Epithelial cell of prostate (primary cell): ENCODE measurements at places on chromosomes 16 and 17.
A peak's percentile ranks its signal among the peaks of the same experiment; 100 is the strongest.

DNA sequence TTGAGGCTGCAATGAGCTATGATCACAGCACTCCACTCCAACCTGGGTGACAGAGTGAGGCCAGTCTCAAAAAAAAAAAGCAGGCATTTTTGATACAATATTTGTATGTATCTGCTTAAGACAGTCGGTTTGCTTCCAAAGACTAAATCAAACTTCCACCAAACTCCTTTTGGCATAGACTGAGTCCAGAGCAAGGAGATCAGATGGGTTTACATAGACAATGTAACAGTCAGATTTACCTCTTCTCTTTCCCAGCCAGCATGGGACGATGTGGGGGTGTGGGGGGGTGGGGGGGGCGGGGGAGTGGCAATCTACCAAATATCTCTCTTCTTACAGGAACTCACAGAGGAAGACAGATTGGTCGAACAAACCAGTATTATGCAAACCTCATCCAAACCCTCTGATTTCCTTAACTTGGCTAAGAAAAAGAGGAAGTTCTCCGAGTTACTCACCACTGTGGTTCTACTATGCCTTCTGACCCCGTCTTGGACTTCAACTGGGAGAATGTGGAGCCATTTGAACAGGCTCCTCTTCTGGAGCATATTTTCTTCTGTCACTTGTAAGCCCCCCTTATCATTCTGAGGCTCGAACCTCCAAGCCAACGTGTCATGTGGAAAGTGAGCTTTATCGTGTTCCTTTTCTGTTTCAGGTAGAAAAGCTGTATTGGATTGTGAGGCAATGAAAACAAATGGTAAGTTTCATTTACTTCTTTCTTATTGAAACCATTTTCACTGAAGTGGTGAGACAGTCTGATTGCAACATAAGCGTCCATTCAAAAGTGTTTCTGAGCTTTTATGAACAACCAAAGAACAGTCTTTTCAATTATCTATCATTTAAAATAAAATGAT, at the start of gene MILR1:
TSS of gene MILR1 (plus strand) at position 451 of the 848 bp plus-strand sequence. CDS start at position 505, 54 bp downstream.
- DNase-seq: no peak

GRCh38 chr17:38400286-38400685, 28.0 kb upstream of the ARHGAP23 start:
- no peak for DNase-seq

GRCh38 chr17:67265436-67266019, 20.5 kb upstream of the HELZ start:
- no peak for DNase-seq

DNA sequence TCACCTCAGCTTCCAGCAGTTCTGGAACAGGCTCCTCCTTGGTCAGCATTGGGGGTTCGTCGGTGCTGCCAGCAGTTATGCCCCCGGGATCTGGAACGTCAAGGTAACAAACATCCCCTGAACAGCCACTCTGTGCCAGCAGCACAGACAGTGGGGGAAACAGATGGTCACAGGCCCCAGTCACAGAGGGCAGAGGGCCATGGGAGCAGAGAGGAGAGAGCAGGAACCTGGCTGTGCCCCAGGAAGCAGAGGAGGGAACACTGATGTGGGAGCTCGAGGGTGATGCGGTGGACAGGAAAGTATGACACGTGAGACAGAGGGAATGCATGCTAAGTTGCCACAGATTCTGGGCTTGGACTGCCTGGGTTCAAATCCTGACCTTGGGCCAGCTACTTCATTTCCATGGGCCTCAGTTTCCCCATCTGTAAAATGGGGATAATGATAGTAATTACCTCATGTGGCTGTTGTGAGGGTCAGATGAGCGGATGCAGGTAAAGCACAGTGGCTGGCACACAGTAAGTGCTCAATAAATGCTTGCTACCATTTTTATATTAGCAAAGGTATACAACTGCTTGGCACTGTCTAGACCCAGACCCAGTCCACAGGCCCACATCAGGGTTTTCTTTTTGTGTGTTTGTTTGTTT, 4.9 kb downstream of the BCL7C start:
- DNase-seq: no peak

GRCh38 chr16:54077050-54077821, 209.4 kb downstream of the IRX3 start:
- DNase-seq: peak; percentile 39

DNA sequence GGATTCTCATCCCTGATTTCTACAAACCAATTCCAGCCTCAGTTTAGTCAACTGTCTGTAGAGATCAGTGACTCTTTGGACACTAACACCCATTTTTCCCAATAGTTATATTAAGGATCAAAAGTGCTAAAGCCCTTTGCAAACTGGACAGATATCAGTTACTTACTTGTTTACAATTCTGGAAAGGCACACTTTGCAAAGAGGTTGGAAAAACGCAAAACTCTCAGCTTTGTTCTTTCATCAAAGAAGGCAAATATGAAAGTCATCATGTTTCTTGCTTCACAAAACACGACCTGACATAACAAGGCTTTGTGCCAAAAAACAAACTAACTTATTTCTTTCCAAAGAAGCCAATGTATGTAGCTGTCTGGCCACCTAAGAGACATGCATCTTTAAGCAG, 26.1 kb upstream of the VAT1L start:
- DNase-seq: no peak

DNA sequence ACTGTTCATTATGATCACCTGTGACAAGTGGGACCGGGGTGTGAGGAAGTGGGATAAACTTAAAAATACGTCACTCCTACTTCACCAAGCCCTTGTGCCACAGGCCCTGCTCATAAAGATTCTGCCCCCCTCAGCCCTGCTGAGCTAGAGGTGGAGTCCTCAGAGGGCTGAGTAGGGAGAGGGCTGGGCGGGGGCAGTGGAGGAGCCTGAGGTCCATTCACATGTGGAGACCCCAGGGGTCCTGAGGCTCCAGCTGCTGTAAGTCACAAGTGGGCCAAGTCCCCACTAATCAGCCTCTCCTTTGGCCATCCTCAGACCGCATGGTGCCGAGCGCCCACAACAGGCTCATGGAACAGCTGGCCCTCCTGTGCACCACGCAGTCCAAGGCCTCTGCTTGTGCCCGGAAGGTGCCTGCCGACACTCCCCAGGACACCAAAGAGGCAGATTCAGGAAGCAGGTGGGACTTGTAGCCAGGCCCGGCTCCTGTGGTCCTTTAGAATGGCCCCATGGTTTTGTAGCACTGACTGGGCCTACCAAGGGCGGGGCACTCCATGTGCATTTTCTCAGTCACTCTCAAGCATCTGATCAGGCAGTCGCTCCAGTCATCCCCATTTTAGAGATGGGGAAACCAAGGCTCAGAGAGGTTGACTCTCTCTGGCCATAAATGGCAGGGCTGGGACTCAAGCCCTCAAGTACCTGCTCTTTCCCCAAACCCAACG, 10.4 kb downstream of the DNAAF8 start:
- no peak for DNase-seq

DNA sequence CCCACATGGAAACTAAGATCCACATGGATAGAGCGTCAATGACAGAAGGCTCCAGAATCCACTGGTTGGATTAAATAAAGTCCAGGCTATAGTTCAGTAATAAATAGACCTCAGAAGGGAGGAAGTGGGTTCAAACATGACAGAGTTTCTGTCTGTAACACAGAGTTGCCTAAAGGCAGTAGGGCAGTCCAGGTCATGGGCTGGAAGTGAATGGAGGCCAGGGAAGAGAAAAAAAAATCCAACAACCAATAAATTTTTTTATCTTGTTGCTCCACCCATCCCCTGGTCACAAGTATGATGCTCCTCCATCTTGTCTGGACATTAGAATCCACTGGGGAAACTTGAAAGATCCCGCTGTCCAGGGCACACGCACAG, 92.4 kb downstream of the RGS9 start:
- DNase-seq: no peak

- DNase-seq: no peak
Measured at GRCh38 chr16:76386784-76387183, 109.6 kb downstream of the CNTNAP4 start.

DNA sequence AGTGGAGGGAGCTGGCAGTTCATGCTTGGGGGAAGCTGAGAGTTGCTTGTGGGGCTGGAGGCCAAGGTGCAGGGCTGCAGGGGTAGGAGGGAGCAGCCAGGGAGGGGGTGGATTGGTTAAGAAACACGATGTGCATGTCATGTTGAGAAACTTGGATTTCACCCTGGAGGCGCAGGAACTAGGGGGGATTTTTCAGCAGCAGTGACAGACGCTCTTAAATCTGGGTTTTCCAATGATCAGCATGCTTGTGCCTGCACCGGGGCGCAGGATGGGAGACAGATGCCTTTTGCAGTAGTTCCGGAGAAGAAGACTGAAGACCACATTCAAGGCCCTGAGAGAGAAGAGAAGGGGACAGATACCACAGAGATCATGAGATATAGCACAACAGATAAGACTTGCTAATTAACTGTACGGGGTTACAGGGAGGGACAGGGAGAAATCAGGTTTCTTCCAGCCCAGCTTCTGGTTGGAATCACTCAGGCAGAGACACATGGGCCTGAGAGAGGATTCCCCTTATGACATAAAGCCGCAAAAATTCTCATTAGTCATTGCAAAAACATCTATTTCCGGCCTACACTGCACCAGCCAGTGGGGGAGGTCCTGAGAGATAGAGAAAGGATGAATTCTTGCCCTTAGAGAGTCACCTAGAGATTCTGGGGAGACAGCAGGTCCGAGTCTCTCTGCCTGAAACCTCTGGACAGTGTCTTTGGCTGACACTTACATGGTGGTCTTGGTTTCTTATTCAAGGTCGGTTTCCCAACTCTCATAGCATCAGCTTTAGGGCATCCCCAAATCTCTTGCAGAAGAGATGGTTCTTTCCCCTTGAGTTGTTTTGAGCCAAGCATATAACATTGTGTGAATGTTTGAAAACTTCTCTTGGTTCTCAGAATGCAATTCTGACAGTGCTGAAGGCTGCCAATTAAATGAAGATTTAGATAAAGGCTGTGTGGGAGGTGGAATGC, 27.1 kb downstream of the CDH13 start:
- no peak for DNase-seq

DNA sequence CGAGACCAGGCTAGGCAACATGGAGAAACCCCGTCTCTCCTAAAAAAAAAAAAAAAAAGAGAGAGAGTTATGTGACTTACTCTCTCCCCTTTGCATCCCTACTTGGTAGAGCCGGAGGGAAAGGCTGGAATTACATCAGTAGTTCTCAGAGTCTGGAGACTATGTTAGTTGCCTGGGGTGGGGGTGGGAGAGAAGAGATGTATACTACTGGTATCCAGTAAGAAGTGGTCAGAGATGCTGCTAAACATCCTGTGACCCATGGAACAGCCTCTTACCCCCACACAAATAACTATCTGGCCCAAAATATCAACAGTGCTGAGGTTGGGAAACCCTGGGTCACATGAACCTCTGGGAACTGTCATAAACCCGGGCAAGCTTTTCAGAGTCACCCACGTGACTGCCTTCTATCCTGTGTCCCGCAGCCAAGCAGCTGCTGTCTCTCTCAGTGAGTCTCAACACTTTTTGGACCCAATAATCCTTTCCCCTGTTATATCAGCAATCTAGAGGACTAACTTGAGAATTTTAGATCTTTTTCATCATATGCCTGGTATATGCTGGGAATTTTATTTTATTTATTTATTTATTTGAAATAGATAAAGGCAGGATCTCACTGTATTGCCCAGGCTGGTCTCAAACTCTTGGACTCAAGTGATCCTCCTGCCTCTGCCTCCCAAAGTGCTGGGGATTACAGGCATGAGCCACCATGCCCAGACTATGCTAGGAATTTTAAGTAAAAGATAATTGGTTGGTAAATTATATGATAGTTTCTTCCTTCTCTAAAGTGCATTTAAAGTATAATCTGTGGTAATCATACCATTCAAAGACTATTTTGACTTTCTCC, 8.7 kb downstream of the EIF1 start:
- no peak for DNase-seq

GRCh38 chr16:31008149-31008548, 2.3 kb downstream of the STX1B start:
- no peak for DNase-seq

DNA sequence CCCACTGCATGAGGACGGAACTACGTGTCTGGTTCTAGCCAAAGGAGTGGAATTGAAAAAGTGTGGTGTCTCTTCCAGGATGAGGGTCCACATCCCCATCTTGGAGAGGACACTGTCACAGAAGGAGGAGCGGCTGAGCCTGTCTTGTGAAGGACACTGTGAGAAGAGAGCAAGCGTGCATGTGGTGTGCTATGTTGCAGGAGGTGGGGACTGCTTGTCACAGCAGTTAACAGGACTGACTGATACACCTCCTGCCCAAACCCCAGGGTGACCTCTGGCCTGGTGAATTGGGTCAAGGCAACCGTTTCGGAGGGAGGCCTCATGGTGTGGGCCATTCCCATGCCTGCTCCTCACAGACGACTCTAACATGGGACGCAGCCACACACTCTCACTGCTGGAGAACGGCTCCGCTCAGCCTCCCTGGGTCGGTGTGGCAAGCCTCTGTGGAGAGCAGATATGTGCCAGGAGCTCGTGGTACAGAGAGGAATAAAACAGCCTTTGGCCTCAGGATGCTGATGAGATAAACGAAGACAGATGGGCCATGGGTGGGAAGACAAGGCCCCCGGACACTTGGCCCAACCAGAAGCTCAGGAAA, 56.4 kb upstream of the RBFOX3 start:
- no peak for DNase-seq

GRCh38 chr17:79630821-79631639, 20.2 kb upstream of the RBFOX3 start:
- DNase-seq: no peak

DNA sequence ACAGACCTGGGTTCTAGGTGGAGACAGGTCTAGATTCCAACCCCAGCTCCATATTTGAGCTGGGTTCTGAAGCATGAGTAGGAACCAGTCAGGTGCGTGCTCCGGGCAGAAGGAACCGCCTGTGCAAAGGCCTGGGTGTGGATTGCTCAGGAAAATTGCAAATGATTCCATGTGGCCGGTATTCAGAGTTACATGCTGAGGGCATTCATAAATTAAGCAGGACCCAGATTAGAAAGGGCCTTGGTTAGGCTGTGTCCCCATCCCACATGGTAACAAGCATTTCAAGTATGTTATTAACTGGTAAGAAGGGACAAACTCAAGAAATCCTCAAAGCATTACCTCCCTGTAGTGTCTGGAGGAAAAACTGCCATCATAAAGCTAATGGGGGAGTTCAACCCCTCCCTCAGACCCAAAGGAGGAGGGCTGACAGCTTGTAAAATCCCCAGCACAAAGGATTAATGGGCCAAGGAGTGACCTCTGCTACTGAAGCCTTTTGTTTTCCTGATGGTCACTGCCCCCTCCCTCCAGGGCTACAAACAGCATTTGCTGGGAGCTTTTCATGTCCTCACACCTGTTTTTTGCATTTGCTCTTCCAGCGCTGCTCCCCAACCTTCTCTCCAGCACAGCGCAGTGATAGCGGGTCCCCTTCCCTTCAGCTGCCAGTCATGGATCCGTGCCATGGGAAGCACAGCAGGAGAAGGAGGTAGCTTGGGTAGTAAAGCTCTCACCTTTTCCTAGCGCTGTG, 218.0 kb downstream of the C16orf95 start:
- no peak for DNase-seq

- no peak for DNase-seq
Measured at GRCh38 chr17:8046929-8047768, 8.3 kb downstream of the ALOX15B start.

GRCh38 chr16:58449768-58450167, 50.2 kb upstream of the NDRG4 start:
- no peak for DNase-seq

- no peak for DNase-seq
Measured at GRCh38 chr17:77506371-77506991, 365.7 kb downstream of the SEC14L1 start.

GRCh38 chr16:88596483-88596882, 26.3 kb downstream of the ZC3H18 start:
- no peak for DNase-seq

GRCh38 chr16:78116946-78117345, 17.5 kb downstream of the WWOX start:
- no peak for DNase-seq
